ENCODE measurements at places on chromosomes 16 and 17. TPM values are rescaled to one million over a fixed set of nuclear protein-coding genes. Genes with fewer than 3 reads are reported as not detected.

DNA sequence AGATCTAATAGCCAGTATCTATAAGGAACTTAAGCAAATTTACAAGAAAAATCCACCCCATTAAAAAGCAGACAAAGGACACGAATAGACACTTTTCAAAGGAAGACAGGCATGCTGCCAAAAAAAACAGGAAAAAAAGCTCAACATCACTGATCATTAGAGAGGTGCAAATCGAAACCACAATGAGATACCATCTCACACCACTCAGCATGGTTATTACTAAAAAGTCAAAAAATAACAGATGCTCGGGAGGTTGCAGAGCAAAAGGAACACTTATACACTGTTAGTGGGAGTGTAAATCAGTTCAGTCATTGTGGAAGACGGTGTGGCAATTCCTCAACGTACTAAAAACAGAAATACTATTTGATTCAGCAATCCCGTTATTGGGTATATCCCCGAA, 9.6 kb downstream of the STX8 start:
- H3K4me3 ChIP-seq, result peak overlapping the region; percentile 92
- no peaks in the 10 kb centered on the region for H3K27me3 ChIP-seq
- H3K4me1 ChIP-seq, result peaks cover 30% of the 10 kb centered on the region
- DNase-seq, result no peak

DNA sequence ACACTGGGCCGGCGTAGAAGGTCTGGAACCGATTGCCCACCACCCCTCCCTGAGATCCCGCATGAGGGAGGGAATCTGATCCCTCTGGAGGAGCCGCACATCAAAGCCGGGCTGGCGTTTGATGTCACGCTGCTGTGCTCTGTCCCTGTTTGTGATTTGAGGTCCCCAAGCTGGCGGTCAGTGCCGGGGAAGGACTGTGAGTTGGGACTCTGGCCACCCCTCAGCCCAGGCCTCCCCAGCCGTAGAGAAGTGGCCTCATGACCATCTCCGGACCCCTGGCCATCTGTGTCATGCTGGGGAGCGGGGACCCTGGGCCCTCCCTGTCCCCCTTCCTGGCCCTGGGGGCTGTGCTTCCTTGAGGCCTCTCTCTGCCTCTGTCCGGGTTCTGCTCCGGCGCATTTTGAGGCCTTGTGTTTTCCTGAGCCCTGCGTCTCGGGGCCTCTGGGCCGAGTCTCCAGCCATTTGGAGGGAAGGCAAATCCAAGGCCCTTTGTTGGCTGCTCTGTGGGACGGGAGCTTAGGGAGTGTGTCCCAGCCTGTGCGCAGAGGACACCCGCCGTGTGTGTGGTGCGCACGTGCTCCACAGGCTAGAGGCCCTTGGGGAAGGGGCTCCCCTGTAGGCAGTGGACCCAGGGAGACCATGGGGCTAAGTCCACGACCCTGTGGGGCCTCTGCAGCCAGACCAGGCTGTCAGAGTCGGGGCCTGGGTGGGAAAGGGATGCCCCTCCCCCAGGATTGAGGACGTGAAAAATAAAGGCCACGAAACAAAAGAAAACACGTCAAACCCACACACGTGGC, 15.1 kb downstream of the ASPSCR1 start:
- H3K4me3 ChIP-seq, result no peak overlapping the region
- no peak overlapping the region for H3K27ac ChIP-seq
- H3K4me1 ChIP-seq, result peaks cover 4% of the 10 kb centered on the region
- H3K36me3 ChIP-seq, result no peaks in the 10 kb centered on the region
- no peak for DNase-seq

- H3K4me3 ChIP-seq, result peak overlapping the region; percentile 87
- no peaks in the 10 kb centered on the region for H3K36me3 ChIP-seq
- H3K27ac ChIP-seq, result peak overlapping the region; percentile 99
- no peak for DNase-seq
Measured at GRCh38 chr17:77434136-77435114, 293.7 kb downstream of the SEC14L1 start.

GRCh38 chr16:55912022-55912421, 36.8 kb upstream of the CES5A start:
- peaks cover 35% of the 10 kb centered on the region for H3K27me3 ChIP-seq
- no peaks in the 10 kb centered on the region for H3K4me1 ChIP-seq
- H3K4me3 ChIP-seq, result no peak overlapping the region
- no peak overlapping the region for H3K27ac ChIP-seq

DNA sequence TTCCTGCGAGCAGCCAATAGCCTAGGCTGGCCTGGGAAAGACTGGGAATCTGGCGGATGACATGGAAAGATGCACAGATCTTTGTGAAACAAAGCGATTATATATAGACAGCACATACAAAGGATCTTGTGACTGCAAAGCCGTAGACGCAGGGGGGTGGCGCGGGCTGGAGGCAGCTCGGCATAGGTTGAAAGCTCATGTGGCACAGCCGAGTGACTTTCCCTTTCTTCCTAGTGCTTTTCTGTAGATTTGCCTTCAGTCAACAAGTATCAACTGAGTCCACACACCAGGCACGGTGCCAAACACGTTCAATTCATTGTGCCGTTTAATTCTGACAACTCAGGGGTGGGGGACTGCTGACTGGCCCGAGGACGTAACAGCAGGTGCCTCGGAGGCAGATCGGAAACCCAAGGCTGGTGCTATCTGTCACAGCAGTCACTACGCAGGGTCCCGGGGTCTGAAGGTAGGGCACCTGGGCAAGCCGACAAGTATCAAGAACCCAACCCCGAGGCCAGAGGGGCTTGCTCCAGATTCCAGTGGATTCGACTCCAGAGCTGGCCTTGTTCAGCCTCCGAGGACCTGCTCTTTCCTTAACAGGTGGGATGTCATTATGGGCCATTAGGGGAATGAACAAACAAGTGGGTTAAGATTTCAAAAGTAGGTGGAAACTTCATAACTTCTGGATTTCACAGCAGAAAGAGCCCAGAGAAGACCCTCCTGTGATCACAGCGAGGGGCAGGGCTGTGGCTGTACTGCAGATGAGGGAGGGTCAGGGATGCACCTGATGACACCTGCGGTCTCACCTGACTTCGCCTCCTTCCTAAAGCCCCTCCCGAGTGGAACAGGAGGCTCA, 5.9 kb downstream of the PAM16 start:
- H3K4me1 ChIP-seq, result peaks cover 12% of the 10 kb centered on the region
- H3K4me3 ChIP-seq, result peak overlapping the region; percentile 31
- H3K27ac ChIP-seq, result peak overlapping the region; percentile 37
- H3K27me3 ChIP-seq, result no peaks in the 10 kb centered on the region

- peak overlapping the region; percentile 90 for H3K4me3 ChIP-seq
- H3K36me3 ChIP-seq, result no peaks in the 10 kb centered on the region
- no peaks in the 10 kb centered on the region for H3K27me3 ChIP-seq
- DNase-seq, result no peak
- H3K27ac ChIP-seq, result peak overlapping the region; percentile 85
Measured at GRCh38 chr17:42378959-42379594, 9.2 kb downstream of the STAT3 start.

DNA sequence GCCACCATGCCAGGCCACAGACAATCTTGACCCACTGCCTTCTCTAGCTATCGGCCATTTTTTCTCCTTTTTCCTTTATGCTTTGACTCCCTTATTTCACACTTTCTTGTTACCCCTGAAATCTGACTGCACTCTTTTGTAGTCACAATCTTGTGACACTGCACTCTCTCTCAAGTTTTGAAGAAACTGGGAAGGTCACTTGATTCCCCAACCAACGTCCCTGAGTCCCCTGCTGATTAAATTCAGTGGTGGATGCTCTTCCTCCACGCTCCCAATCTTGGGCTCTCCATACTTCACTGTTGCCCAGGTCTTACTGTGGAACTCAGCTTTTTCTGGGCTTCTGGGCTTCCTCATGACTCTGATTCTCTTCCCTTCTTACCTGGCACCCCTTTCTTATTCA, 33.9 kb downstream of the PECAM1 start:
- peaks cover 17% of the 10 kb centered on the region for H3K4me1 ChIP-seq
- no peak for DNase-seq
- H3K27ac ChIP-seq, result peak overlapping the region; percentile 70
- H3K27me3 ChIP-seq, result no peaks in the 10 kb centered on the region
- H3K36me3 ChIP-seq, result peaks cover 4% of the 10 kb centered on the region

DNA sequence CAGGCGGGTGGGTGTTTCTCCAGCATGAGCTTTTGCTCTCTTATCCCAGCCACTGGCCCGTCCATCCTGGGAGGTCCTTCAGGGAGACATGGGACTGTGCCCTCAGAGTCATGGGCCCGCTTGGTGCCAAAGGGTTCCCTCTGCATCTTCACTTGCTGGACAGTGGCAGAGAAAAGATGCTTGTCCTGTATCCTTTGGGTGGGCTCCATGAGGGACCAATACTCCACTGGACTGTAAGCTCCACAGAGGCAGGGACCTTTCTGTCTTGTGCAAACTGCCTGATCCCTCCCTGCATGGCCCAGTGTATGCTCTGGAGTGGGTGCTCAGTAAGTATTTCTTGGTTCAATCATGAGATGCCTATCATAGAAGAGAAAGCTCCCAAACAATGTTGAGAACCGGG, 184.8 kb upstream of the WSCD1 start:
- no peaks in the 10 kb centered on the region for H3K36me3 ChIP-seq
- H3K27me3 ChIP-seq, result peaks cover 45% of the 10 kb centered on the region
- no peak for DNase-seq
- H3K4me1 ChIP-seq, result peaks cover 2% of the 10 kb centered on the region
- no peak overlapping the region for H3K27ac ChIP-seq

DNA sequence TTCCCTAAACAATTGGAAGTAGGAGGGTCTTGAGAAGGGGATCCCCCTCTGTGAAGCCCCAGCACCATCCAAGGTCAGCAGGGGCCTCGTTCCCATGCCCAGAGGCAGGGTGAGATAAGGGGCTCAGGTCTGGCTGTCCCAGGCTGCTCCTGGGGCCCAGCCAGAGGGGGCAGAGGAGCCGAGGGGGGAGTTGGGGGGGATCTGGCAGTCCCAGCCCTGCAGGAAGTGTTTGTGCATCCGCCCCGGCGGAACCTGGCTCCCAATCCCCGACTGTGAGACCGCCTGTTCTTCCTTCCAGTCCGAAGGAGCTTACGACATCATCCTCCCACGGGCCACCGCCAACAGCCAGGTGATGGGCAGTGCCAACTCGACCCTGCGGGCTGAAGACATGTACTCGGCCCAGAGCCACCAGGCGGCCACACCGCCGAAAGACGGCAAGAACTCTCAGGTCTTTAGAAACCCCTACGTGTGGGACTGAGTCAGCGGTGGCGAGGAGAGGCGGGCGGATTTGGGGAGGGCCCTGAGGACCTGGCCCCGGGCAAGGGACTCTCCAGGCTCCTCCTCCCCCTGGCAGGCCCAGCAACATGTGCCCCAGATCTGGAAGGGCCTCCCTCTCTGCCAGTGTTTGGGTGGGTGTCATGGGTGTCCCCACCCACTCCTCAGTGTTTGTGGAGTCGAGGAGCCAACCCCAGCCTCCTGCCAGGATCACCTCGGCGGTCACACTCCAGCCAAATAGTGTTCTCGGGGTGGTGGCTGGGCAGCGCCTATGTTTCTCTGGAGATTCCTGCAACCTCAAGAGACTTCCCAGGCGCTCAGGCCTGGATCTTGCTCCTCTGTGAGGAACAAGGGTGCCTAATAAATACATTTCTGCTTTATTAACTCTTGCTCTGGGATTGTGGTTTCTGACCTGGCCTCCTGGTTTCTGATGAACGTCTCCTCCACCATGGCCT, 14.9 kb downstream of the GPRC5C start:
- no peak overlapping the region for H3K27ac ChIP-seq
- no peak overlapping the region for H3K4me3 ChIP-seq
- no peaks in the 10 kb centered on the region for H3K36me3 ChIP-seq
- DNase-seq, result no peak

GRCh38 chr17:75557075-75557851, 30.3 kb upstream of the MYO15B start:
- DNase-seq, result no peak
- no peaks in the 10 kb centered on the region for H3K4me1 ChIP-seq
- H3K27ac ChIP-seq, result no peak overlapping the region
- no peaks in the 10 kb centered on the region for H3K36me3 ChIP-seq
- no peak overlapping the region for H3K4me3 ChIP-seq

DNA sequence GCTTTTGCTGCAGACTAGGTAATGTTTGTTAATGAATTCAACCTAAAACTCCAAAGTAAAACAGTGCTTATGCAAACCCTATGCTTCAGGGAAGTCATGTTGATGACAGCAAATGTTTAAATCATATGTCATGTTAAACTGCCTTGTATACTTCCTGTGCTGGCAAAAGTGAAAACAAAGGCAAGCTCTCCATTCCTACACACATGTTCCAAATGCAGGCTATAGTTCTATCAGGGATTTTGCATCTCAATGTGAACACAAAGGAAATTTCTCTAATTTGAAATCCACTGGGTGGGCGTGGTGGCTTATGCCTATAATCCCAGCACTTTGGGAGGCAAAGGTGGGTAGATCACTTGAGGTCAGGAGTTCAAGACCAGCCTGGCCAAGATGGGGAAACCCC, 19.3 kb downstream of the UNK start:
- no peak for DNase-seq
- H3K36me3 ChIP-seq, result no peaks in the 10 kb centered on the region
- H3K27ac ChIP-seq, result no peak overlapping the region
- H3K4me3 ChIP-seq, result no peak overlapping the region
- peaks cover 10% of the 10 kb centered on the region for H3K4me1 ChIP-seq

Gene TEKT3
- total RNA-seq, result not detected

Gene CTRB1
- not detected for total RNA-seq

Gene COL1A1
- 16.6 TPM for total RNA-seq

Gene TEDC2
- total RNA-seq, result 0.70 TPM

Gene EFCAB13
- total RNA-seq, result 9.2 TPM

Gene TMEM231
- total RNA-seq, result 5.3 TPM
